CD4-positive, alpha-beta T cell treated with Interleukin-17A for 4 hours (primary cell): ENCODE measurements at places on chromosomes 5 and 9.
A peak's percentile ranks its signal among the peaks of the same experiment; 100 is the strongest.

DNA sequence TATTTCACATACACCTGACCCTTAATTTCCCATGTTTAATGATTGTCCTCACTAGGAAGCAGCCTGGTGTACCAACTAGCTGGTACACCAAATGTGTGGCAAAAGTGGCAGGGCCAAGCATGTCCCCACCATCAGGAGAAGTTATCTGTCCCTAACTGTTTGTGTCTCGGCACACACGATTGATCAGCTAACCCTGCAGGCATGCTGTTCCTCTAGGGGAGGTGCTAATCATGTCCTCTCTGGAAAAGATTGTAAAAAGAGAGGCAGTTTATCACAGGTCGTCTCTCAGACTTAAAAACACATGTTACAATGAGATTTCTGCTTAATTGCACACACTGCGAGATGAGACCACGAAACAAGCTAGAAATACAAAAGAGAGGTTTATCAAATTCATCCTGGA lies 342.7 kb downstream of the DIRAS2 start:
- no peak for DNase-seq

- no peak for DNase-seq
Observed at GRCh38 chr5:180331647-180331950, 21.5 kb downstream of the GFPT2 start.

GRCh38 chr9:128927731-128928411 lies 7.1 kb downstream of the PHYHD1 start:
- peak; percentile 69 for DNase-seq

GRCh38 chr5:136249678-136250266 lies 56.8 kb upstream of the SMIM32 start:
- no peak for DNase-seq

GRCh38 chr9:6538666-6539071 lies 106.9 kb downstream of the GLDC start:
- DNase-seq = no peak
